ENCODE measurements at places on chromosomes 2 and 18.

DNA sequence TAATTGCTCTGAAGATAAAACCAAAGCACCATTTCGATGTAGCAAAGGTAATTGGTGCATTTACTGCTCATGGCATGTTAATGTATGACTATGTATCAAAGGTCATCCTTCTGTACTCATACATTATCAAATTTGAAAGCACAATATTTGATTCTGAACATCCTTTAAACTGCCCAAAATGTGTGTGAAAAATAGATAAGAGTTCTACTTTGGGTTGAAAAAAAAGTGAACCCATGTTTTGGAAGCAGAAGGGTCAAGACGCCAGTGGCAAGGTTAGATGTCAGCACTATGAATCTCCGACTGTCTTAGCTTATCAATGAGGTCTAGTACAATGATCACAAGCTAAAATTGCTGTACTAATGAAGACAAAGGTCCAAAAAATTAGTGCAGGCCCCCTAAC lies 83.1 kb downstream of the LNPK start:
- DNase-seq = no peak

DNA sequence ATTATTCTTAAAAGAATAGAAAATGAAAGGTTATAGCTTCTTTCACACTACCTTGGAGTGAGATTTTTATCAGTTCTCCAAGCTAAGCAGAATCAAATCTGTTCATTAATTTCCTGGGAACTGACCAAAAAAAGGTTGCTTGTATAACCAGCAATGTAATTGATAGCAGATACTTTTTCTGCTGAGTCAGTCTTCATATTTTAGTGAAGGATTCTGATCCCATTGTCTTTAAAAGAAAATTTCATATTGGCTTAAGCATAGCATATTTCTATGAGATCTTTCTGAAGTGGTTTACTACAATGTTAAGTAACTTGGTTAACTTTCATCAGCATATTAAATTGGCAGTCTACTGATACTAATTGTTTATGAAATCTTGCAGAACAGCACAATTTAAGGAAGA lies 338.0 kb downstream of the TMX3 start:
- no peak for DNase-seq

DNA sequence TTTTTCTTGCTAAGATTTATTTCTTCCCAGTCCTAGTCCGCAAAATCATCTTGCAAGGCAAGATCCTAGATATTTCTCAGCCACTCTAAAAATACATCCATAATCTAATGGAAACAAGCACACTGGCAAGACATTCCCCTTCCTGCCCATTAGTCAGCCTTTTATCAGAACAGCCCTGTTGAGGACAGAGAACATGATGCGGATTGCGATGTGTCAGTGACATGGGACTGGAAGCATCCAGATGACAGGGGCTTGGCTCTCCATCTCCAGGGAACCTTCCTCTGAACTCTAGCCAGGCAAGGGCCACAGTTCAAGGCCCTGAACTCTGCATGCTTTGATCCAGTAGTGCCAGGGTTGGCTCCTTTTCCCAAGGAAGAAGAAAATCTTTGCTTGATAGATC lies 70.0 kb downstream of the VSNL1 start:
- no peak for DNase-seq

DNA sequence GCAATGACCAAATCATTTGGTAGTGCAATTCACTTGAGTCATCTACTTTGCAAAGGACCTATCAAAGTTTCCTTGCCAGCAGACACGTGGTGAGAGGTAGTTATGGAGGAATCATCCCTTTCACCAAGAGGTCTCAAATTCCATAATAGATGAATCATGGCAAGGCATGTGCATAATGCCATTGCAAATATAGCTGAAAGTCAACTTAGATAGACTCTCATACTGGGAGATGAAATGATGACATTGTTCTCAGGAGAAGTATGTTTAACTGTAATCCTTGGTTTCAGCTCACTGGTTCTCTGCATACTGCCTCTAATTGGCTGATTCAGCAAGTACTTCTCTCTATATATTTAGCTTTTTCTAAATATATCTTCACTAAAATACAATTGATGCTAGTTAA lies 57.2 kb downstream of the CALCRL start:
- DNase-seq = no peak

GRCh38 chr2:3423492-3424170 lies 44.1 kb downstream of the TRAPPC12 start:
- DNase-seq = no peak

All from suprapubic skin (tissue), 4 donors.